ENCODE measurements at places on chromosomes 16 and 17.

DNA sequence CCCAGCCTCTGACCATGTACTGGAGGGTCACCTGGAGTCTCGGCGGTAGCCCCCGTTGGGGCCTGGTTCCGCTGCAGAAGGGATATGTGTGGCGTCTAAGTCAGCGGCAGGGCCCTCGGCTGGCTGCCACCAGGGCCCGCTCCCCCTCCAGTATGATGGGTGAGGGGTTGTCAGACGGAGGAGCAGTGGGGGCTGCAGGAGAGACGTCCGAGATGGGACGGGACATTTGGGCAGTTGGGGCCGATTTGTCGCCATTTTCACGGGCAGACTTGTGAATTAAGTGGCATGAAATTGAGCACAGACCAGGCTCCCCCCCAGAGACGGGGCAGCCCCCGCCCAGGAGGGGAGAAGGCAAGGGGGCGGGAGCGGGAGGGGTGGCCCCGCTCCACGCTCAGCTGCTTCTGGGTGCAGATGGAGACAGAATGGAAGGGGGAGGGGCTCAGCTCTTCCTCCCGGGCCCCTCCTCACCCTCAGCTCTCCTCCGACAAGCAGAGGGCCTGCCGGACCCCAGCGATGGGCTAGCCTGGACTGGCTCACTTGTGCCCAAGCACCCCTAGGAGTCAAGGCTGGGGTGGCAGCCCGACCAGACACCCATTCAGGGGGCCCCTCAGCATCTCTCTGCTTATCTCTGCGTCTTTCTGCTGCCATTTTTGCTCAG is 52.7 kb upstream of the LHX1 start:
- DNase-seq = no peak

DNA sequence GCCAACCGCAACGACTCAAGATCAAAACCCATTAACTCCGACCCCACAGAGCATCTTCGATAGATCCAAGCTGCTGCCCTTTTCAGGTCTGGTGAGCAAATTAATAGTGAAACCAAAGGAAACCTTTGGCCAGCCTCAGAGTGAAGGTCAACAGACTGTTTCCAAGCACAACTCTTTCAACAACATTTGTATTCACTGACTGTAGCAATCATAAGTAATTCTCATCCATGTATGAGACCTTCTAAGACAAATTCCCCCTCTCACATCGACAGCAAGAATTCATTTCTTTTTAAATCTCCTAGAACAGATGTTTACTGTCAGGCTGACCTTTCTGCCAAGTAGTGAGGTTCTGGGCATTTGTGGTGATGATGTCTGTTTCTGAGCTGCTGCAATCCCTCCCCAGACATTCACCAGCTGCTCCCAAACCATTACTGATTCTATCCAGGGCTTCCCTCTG is 64.2 kb downstream of the SLC39A11 start:
- no peak for DNase-seq

GRCh38 chr16:87924811-87925670 is 11.3 kb downstream of the CA5A start:
- no peak for DNase-seq

DNA sequence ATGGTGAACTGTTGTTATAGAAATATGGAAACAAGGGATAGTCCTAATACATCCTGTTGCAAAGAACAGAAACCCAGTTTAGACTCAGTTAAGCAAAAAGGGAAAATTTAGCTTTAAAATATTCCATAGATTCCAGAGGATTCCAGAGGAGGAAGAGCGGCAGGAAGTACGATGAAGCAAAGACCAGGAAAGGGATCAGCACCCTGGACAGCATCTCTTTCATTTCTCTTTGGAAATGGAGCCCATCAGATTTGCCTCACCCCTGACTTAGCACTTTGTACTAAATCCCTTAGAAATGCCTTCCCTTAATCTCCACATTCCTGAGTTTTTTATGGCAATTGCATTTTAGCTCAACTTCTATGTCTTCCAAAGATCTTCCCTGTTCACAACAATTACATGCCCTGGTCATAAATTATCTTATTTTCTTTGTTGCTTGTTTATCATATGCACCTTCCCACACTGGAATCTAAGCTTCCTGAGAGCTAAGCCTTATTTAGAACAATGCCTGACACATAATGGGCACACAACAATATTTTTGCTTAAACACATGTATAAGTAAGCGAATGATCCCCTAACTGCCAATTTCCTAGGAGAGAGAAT is 150.0 kb upstream of the RBFOX1 start:
- no peak for DNase-seq

GRCh38 chr16:53899431-53899830 is 195.5 kb downstream of the FTO start:
- DNase-seq = no peak

DNA sequence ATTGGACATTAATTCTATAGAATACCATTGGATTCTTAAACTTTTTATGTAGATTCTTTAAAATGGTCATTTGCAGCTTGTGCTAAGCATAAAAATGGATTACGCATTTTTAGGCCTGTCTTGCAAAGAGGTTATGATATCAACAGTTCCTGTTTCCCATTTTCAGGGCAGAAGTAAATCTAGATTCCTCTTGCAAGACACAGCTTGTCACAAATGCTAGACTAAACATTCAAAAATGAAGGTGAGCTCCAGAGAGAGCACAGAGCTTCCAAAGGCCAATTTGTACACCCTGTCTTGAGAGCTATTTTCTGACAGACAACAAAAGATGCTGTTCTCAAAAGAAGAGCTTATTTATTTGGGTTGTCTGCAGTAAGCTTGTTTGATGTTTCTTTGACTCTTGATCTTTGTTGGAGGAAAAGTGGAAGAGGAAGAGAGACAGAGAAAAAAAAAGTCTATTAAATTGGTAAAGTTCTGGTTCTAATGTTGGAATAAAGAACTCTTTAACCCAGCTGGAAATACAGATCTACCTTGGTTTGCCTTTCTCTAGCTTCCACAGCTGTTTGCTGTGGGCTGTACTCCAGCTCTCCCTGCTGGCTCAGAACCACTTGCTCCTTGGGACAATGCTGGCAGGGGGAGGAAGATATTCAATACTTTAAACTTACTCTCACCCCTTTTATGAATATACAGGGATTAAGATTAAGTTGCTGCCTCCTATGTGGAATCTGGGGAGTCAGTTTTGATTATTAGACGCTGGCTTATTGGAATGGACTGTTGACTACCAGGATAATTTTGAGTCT is 651.8 kb downstream of the CDH11 start:
- DNase-seq = no peak

DNA sequence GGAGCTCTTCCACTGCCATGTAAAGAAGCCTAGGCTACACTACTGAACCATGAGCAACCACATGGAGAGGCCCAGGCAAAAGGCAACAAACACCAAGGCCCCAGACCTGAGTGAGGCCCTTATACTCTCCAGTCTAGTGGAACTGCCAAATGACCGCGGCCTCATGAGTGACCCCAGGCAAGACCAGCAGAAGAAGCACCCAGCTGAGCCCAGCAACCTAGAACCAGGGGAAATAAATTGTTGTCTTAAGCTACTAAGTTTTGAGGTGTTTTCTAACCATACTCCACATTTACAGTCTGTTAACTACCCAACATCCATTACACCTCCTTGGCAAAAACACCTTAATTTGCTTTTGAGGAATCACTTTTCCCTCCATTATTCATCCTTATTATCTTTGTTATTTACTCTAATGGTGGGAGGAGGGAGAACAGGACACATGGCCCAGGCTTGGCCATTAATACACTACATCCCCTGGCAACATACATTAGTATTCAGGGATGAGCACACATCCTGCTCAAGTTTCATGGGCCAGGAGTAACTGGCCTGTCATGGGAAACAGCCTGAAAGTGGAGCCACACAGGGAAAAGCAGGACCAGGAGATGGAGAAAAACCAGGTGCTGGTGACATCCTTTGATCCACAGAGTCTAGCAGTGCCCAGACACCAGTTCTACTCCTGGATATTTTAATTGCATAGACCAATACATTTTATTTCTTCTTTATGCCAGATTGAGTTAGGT is 26.2 kb downstream of the SLC39A11 start:
- no peak for DNase-seq

DNA sequence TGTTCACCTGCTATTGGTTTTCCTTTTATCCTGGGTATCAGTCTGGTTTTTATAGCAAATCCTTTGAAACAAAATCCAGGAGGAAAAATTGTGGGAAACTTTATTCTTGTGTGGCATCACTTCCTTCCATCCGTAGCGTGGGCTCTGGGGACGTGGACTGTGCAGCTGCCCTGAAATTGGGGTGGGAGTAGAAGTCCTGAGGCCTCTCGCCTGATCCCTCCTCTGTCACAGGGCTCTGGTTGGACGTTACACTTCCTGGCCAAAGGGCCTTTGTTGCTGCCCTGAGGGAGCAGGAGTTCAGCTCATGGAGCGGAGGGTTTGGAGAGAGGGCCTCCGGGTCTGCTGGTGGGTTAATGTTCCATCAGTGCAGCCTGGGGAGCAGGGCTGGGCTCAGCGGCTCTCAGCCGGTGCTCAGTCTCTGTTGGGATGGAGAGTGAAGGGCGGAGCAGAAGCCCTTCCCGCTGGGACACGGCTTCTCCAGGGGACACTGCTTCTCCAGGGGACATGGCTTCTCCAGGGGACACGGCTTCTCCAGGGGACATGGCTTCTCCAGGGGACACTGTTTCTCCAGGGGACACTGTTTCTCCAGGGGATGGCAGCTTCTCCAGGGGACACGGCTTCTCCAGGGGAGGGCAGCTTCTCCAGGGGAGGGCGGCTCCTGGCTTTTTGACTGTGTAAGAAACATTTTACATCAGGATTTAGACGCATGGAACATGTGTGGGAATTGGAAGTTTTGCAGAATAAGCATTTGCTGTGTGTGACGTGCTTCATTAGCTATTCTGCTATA is 15.2 kb upstream of the RPL13 start:
- DNase-seq = no peak

DNA sequence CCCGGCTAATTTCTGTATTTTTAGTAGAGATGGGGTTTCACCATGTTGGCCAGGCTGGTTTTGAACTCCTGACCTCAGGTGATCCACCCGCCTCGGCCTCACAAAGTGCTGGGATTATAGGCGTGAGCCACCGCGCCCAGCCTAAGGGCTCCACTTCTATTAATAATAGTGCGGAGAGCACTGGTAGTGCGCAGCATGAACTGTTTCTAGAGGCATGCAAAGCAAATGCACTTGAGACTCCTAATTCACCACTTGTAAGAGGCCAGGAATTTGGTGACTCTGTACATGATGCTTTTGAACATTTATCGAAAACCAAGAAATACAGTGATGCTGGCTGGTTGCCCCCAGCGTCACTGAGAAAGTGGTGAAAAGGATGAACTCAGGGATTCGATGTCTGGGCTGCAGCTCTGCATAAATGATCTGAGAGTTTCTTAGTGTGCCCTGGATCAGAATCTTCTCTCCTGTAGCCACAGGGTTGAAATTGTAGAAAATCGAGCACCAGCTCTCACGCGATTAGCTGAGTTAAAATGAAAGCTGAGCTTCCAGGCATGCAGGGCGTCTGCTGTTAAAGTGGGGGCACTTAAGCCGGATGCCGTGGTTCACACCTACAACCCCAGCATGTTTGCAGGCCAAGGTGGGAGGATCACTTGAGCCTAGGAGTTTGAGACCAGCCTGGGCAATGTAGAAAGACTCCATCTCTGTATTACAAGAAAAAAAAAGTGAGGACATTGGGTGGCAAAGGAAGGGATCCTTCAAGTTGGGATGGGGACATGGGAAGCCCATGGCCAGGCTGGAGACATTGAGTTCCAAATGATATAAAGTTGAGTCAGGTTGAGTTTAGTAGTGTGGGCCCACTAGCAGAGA is 4.8 kb downstream of the RNF213 start:
- peak; percentile 30 for DNase-seq

- no peak for DNase-seq
These were observed 56.0 kb downstream of the ABAT start for GRCh38 chr16:8730335-8730915.

DNA sequence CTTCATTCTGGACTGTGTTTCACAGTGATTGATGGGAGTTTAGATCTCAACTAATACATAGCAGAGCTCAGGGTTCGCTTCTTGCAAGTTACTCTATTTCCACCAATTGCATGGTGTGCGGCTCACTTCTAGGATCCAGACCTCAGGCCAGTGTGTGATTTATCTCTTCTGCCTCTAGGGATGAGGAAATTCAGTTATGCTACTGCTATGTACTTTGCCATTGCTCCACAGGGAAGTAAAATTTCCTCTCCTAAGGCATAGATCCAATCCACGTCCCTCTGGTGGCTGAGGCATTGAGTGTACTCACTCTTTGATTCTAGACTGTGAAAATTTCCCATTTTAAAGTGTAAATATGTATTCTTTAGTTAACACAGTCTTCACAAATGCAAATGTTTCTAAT is 214.1 kb downstream of the HS3ST3B1 start:
- DNase-seq = no peak

- DNase-seq = no peak
These were observed 6.2 kb downstream of the CRISPLD2 start for GRCh38 chr16:84825896-84826557.

DNA sequence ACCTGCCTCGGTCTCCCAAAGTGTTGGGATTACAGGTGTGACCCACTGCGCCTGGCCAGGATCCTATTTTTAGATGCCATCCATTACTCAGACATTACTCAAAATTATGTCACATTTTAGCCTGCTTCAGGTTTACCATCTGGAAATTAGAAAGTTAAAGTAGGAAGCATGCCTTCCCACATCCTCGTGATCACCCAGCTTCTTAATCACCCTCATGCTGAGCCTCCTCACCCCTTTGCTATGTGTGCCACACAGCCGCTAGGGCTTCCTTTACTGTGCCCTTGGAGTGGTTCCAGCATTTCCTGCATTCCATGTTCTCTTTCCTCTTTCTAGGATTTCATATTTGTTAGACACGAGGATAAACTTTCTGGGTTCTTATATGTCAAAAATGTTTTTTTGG is 9.3 kb downstream of the ADORA2B start:
- no peak for DNase-seq

DNA sequence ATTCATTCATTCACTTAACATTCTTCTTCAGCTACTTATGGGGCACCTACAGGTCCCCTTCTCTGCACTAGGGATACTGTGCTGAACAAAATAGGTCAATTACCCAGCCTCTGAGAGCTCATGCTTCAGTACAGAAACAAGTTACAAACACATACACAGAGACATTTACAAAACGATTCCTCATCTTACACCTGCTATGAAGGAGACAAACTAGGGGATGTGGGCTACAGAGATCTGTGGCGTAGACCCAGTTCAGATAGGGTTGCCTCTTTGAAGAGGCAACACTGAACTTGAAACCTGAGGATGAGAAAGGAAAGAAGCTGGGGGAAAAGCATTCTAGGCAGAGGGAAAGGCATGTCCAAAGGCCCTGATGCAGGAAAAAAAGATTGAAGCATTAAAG is 5.2 kb downstream of the IL21R start:
- DNase-seq = no peak
